ENCODE measurements at places on chromosomes 11 and 22.

- DNase-seq = no peak
These were observed 27.0 kb upstream of the MTMR2 start for GRCh38 chr11:95950905-95951304.

- DNase-seq = no peak
These were observed 1.3 kb upstream of the CAT start for GRCh38 chr11:34437224-34438125.

GRCh38 chr22:48751539-48752437 lies 1075.9 kb downstream of the BRD1 start:
- peak; percentile 83 for DNase-seq

- no peak for DNase-seq
These were observed 40.1 kb upstream of the PPARA start for GRCh38 chr22:46110215-46110614.

- DNase-seq = peak; percentile 94
These were observed 16.4 kb downstream of the PRR33 start for GRCh38 chr11:1875093-1875850.

GRCh38 chr22:49368221-49368975 lies 459.3 kb downstream of the BRD1 start:
- peak; percentile 72 for DNase-seq

DNA sequence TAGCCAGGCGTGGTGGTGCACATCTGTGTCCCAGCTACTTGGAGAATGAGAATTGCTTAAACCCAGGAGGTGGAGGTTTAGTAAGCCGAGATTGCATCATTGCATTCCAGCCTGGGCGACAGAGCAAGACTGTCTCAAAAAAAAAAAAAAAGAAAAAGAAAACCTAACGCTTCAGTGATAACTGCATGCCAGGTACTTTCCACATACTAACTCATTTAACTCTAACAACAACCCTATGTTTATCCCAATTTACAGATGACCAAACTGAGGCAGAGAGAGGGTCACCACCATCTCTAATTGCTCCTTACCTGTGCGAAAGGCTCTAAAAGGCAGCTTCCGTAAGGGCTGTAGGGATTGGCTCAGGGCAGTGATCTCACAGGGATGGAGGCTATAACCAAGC lies 11.6 kb downstream of the PISD start:
- no peak for DNase-seq

- no peak for DNase-seq
These were observed 355.7 kb downstream of the MN1 start for GRCh38 chr22:27445881-27446280.

Data from chondrocyte (in vitro differentiated cells).